HEK293T (cell line): ENCODE measurements at places on chromosomes 4 and X.

GRCh38 chr4:126890994-126891393 lies 741.8 kb upstream of the INTU start:
- no peak for DNase-seq

DNA sequence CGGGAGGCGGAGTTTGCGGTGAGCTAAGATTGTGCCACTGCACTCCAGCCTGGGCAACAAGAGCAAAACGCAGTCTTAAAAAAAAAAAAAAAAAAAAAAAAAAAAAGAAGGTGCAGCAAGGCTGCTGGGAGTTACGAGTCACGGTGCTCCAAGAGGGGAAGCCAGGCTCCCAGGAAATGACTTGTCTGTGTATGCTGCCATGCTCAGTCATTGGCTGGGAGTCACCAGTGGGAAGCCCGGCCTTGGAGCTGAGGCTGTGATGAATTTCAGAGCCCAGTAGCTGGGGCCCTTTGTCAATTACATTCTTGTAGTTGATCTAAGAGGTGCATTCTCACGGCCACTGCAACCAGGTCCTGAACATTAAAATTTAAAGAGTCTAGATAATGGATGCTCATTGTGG lies 1105.1 kb upstream of the TENM3 start:
- no peak for DNase-seq

DNA sequence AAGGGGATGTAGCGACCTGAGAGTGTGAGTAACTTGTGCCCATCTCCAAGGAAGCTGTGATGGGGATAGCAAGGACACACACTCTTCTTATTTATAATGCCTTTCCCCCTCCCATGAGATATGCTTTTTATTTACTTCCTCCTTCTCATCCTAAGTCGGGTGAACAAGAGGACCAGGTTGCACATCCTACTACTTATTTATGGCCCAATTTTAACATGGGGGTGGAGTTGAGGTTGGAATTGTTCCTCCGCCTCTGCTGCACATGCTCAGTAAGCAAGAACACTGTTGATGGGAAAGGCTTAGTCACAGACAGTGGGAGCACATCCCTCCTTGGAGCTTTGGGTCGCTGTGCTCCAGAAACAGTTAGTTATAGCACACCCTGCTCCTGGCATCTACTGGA lies 15.2 kb upstream of the TLR8 start:
- DNase-seq: no peak

DNA sequence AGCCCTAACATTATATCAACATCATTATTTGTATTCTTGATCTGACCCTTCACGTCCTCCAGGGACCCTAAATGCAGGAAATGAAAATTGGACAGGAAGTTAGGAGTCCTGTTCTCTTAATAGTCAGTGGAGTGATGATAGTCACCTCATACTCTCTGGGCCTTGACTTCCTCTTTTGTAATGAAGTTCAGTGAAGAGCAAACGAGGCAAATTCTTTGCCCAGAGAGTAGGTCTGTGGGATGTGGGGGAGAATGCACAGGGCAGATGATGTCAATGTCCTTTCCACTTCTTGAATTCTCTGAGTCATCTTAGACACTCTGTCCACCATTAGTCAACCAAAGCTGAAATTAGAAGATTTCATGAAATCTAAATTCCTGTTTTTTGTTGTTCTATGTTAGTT lies 17.1 kb upstream of the GPRIN3 start:
- no peak for DNase-seq

DNA sequence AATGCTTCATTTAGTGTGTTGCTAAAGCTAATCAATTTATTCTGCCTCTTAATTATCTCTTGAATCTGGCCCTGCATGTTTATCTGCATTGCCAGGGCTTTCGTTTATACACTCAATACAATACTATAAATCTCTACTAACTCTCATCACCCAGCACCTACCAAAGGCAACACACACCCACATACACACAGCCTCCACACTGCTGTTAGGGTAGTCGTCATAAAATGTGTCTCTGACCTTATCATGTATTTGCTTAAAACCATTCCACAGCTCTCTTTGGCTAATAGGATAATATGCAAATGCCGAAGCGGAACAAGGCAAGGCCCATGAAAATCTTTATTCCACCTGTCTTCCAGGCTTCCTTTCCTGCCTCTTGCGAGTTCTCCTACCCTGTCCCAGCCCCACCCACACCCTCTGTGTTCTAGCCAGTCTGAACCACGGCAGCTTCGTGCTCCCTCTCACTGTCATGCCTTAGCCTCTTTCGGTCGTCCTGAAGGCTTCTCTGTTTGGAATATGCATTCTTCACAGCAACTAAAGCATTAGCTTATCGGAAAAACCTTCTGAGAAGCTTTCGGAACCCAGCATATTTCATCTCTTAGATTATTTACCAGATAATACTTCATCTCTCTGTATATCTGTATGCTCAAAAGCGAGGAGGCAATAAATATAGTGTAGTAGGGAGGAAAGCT lies 333.5 kb downstream of the TENM3 start:
- DNase-seq: no peak

GRCh38 chr4:122978109-122978508 lies 55.7 kb upstream of the NUDT6 start:
- no peak for DNase-seq

DNA sequence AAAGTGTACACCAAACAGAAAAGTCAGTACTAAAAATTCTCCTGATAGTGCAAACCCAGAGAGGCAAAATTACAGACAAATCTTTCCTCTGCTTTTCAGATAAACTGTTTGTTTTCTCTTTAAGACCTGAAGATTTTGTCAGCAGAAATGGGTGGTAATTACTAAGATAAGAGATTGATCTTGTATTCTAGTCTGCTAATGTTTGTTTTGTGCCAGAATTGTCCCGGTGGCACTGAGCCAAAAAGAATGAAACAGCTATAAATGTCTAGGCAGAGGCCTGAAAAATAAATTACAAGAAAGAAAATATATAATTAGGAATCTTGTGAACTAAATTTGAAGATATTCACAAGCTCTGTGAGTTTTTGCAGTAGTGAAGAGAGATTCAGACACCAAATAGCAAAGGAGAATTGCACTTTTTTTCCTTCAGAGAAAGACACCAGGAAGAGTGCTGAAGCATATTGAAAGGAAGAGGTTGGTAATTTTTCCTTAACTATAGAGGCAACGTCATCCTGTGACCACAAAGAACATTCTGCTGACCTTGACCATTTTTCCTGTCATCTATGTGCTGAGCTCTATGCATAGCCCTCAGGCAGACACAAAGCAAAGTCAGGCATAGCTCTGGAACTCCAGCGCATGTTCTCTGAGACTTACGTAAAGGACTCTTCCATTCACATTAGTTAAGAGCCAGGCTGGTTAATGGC lies 314.5 kb upstream of the RASGEF1B start:
- DNase-seq: peak; percentile 11

DNA sequence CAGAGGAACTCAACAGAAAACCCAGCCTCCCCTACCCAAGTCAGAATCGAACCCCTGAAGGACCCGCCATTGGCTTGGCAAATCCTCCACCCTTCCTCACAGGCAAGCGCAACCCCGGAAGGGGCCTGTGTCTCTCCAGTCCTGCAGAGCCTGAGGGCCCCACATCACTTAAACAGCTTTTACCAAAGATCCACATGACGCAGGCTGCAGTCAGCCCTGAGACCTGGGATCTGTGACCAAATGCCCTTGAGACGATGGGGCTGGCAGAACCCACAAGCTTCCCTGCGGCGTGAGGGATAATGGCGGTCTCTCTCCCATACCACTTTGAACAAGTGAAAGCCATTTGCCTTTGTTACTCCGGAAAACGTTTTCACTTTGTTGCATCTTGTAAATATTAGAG lies 54.9 kb downstream of the ACOX3 start:
- no peak for DNase-seq

DNA sequence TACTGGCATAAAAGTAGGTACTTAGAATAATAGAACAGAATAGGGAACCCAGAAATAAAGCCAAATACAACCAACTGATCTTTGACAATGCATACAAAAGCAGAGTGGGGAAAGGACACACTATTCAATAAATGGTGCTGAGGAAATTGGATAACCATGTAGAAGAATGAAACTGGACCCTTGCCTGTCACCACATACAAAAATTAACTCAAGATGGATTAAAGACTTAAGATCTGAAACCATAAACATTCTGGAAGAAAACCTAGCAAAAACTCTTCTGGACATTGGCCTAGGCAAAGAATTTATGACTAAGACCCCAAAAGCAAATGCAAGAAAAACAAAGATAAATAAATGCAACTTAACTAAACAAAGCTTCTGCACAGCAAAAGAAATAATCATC lies 45.6 kb downstream of the ARFIP1 start:
- no peak for DNase-seq

DNA sequence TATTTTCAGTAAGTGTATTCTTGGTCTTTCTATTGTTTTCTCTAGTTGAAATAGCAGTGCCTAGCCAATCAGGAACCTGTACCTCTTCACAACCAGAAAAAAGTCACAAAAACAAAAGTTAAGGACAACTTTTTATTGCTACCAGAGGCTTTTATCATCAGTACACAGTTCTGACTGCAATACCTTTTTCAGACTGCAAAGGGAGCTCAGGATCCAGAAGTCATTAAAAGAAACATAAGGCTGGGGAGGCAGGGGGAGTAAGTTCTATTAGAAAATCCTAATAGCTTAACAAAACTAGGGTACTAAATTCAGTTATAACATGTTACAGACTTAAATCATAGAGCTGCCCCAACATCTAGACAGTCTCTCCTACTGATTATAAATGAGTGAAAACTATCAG lies 28.8 kb downstream of the CCNI start:
- no peak for DNase-seq

DNA sequence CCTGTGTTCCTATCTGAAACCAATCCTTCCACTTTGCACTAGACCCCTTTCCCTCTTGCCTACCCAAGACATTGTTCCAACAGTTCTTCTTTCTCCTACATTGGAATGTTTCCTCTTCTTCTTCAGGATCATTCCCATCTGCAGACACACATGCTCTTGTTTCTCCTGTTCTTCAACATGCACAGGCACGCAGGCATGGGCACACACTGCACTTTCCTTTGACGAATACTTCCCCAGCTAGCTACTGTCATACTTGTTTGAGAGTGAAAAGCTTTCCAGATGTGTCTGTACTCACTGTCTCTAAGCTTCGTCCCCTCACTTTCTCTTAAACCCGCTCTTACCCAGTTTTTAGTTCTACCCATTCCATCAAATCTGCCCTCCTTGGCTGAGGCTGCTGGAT lies 31.8 kb upstream of the ERVMER34-1 start:
- no peak for DNase-seq

DNA sequence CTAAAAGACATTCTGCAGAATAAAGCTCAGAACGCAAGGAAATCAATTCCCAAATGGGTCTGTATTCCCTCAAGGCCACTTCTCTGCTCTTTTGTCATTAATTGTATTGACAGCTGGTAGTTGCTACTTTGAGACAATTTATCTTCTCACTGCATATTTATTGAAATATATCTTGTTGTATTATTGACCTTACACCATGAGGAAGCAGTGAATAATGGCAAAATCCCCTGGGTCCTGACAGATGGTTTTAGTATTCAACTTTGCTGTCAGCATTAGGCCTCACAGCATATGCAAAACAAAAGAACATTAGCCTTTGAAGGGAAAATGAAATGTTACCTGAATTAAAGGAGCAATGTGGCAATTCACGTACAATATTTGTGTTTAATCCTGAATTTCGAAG lies 406.1 kb upstream of the TRAM1L1 start:
- no peak for DNase-seq

DNA sequence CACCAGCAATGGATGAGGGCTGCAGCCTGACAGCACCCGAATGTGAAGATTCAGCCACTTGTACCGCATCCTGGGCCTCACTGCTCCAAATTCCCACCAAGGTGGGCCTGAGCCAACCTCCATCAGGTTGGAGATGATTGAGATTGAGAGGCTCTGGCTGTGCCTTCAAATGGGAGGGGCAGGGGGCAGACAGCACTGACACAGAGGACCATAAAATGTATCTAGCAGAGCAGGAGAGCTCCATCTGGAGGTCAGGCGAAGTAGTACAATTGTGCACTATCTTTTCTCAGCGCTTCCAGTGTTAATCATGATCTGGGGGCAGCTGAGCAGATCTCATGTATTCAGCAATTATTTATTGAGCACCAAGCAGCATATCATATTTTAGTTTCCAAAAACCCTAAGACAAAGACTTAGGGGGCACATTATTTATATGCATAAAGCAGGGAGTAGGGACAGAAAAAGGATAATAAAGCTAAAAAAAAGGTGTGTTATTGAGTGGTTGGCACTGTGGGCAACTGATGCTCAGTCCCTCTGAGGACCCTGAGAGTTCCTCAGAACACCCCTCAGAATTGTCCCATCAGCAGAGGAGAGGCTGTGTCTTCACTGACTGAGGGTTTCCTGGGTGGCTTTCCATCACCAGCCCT lies 31.6 kb upstream of the C1QTNF7 start:
- DNase-seq: peak; percentile 71

- no peak for DNase-seq
Observed at GRCh38 chr4:26583538-26583864, 383 bp upstream of the TBC1D19 start.

DNA sequence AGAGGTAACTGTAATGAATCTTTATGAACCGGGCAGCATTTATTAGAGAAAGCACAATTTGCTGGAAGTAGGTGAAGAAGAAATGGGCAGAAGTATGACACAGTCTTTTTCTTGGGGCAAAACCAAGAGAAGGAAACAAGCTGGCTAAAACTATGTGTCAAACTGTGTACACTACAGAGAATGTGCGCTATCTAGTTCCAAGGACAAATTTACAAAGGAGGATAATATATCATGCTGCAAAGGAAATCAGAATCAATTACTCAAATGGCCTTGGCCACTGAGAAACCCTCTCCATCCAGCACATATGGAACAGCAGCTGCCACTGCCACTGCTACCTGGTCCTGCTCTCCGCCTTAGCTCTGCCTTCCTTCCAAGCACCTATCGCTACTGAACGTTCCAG lies 17.1 kb upstream of the MECP2 start:
- no peak for DNase-seq

- no peak for DNase-seq
Observed at GRCh38 chr4:87192145-87192919, 28.1 kb downstream of the KLHL8 start.
